ENCODE measurements at places on chromosomes 6 and 20. TPM values are rescaled to one million over a fixed set of nuclear protein-coding genes. Genes with fewer than 3 reads are reported as not detected.

WFDC2 gene
- not detected for total RNA-seq

GRIK2 gene
- total RNA-seq, result 5.4 TPM

DNA sequence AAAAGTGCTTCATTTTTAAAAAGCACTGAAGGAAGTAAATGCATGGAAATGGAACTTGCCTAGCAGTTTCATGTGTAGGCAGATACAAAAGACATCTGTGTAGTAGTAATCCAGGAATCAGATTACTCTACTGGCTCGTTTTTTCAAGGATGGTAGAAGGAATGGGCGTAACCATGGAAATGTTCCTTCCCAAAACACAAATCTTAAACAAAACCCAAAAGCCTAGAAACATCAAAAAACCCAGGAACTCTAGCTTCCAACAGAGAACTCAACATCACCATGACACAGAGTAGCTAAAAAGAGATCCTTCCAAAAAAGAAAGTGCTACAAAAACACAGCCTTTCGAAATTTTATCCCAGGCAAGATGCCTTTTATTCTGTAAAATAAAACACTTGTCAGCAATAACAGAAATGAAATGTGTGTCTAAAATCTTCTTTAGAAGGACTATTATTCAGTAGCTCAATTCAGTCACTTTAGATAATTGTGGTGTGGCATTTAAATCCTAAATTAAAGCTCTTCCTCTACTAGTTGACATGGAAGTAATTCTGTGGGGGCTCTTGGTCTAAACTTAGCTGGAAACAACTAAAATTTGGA, 81.7 kb downstream of the FAM217A start:
- DNase-seq, result no peak

DNA sequence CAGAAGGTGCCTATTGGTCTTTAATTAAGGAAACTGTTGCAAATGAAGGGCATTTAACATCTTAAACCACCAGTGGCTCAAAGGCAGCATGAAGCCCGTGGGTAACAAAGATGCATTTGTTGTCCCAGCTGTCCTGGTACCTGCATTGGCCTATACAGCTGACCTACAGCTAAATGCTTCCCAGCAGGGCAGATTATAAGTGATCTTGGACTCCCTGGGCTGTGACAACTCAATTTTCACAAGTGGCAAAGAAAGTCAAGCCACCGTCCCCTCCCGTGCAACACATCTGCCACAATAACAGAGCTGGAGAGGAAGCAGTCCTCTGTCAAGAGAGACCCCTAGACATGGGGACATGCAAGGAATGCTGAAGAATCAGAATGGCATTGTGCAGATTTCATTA, 31.5 kb upstream of the EDN3 start:
- DNase-seq, result no peak

GRCh38 chr6:169145496-169145895, 108.2 kb downstream of the THBS2 start:
- no peak for DNase-seq

- no peak for DNase-seq
These were observed 50.4 kb upstream of the MPC1 start for GRCh38 chr6:166433096-166433495.

DNA sequence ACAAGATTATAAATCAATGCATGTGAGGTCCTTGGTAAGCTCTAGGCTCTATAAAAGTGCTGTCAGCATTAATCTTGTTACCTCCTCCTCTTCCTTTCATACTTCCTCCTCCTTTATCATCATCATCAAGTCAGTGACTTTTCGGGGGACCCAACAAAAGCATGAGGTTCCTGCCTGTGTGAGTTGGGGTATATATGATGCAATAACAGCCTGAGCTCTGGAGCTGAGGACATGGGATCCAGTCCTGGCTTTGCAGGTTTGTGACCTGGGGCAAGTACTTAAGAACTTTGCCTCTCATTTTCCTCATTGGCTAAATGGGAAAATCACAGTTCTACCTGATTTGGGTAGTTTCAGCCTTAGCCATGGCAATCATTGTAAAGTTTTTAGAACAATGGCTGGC, 7.1 kb upstream of the PHACTR3 start:
- DNase-seq, result no peak

- DNase-seq, result no peak
These were observed 27.3 kb downstream of the SLC2A4RG start for GRCh38 chr20:63766695-63767426.

DNA sequence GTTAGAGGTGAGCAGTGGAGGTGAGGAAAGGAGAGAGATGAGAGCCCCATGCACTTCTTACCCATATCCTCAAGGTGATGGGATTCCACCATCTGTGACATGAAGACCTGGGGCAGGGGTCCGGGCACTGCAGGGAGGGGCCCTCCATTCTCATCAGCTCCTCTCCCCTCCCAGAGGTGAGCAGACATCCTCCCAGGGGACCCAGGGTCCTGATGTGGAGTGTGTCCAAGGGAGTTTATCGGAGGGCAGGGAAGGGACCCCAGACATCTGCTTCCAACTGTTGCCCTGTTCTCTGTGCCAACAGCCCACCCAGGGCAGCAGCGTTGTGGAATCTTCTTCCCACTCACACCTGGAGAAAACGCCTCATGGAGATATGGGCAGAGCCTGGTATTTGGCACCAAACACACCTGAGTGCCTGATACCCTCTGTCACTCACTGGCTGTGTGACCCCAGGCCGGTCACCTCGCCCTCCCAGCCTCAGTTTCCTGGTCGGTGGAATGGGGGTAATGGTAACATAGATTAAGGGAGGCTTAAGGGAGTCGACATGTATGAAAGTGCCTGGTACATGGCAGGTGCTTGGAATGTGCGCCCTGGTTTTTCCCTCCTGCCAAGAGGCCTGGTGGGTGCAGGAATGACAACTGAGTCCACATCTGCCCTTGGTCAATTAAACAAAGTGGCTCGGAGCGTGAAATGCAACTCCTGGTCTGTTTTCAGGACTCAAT, 227.9 kb downstream of the PREX1 start:
- no peak for DNase-seq

DNA sequence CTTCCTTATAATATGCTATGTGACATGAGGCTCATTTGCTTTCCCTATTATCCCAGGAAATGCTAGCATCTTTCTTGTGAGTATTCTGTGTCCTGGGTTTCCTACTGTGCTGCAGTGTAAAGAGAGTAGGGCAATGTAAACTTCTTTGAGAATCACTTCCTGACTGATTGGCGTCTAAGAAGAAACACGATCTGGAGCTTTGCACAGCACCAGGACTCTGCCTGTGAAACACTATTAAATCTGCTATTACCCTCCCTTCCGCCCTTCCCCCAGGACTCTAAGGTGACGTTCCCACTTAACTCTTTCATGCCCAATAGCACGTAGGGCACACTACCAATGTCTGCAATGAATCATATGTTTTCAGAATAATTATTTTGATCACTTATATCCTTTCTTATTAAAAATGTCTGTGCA, 607.3 kb upstream of the CITED2 start:
- no peak for DNase-seq

DPPA5 gene
- not detected for total RNA-seq

DNA sequence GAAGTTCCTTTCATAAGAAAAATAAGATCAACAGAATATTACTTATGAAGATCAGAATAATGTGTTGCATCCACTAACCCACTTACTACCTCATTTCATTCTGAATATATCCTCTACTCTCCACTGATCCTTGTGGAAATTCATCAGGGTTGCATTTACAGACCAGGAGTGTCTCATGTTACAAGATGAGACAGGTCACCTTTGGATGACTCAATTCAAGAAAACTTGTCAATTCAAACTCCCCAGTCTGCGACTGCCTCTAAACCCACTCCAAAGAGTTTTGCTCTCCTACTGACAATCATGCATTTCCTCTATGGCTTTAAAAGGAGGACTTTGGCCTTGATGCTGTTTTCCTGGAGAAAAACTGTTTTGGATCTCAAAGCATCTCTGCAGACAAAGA, 68.4 kb downstream of the ID4 start:
- DNase-seq, result no peak

EEF1A2 gene
- total RNA-seq, result not detected

- no peak for DNase-seq
These were observed 13.4 kb downstream of the IYD start for GRCh38 chr6:150382171-150382570.

DNA sequence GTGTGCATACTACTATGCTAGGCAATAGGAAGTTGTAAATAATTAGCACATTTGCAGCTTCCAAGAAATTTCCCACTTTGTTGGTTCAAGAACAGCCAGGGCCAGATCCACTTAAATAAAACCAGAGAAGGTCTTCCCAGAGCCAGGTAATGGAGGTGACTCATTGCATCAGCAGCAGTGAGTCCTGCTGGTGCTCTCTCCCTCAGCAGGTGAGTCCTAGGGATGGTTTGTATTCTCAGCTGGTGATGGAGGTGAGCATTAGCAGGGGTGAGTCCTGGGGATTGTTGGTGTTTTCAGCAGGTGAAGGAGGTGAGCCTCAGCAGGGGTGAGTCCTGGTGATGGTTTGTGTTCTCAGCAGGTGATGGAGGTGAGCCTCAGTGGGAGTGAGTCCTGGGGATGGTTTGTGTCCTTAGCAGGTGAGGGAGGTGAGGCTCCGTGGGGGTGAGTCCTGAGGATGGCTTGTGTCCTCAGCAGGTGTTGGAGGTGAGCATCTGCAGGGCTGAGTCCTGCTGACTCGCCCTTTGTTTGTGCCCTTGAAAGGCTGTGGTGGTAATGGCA, 232.8 kb upstream of the EXOC2 start:
- DNase-seq, result no peak

DNA sequence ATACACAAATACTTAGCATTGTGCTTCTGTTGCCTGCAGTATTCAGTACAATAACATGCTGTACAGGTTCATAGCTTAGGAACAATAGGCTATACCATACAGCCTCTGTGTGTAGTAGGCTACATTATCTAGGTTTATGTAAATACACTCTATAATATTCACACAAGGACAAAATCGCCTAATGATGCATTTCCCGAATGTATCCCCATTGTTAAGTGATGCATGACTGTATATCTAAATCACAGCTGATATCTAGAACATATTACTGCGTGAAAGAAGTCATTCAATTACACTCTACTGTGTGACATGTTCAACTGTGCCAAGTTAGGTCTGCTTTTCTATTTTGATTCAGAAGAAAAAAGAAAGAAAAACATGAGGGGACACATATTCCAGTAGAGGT, 633.5 kb downstream of the RFPL4B start:
- no peak for DNase-seq

GRCh38 chr6:88008831-88009231, 38.8 kb upstream of the SPACA1 start:
- no peak for DNase-seq

- no peak for DNase-seq
These were observed 114.1 kb downstream of the KIF16B start for GRCh38 chr20:16459019-16459700.

DNA sequence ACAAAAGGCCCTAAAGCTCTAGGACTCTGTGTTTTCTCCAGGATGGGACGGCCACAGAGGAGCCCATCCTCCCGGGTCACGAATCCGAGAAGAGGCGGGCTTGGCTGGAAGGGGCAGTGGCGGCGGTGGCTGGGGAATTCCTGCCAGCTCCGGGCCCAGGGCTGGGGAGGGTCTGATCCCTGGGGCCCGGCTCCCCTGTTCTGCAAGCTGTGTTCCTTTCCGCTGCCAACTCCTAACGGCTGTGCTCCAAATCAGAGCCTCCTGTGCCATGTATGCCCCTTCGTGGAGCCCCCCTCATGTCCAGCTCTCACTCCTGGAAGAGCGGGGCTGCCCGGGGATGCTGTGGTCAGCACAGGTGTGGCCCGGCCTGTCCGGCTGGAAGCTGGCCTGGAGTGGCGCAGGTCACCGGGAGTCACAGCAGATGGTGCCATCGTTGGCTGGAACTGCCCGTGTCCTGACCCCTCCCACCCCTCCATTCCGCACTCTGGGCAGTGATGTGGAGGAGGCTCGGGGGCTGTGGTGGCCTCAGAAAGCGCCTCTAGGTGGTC, 88.2 kb upstream of the MPC1 start:
- DNase-seq, result no peak

GINS1 gene
- total RNA-seq, result 1.1 TPM

- DNase-seq, result no peak
These were observed 59.8 kb upstream of the FNDC1 start for GRCh38 chr6:159109391-159109790.

SSR1 gene
- total RNA-seq, result 30.8 TPM

GCM1 gene
- 0.30 TPM for total RNA-seq

BPIFB2 gene
- not detected for total RNA-seq

RAMACL gene
- 10.8 TPM for total RNA-seq

DNA sequence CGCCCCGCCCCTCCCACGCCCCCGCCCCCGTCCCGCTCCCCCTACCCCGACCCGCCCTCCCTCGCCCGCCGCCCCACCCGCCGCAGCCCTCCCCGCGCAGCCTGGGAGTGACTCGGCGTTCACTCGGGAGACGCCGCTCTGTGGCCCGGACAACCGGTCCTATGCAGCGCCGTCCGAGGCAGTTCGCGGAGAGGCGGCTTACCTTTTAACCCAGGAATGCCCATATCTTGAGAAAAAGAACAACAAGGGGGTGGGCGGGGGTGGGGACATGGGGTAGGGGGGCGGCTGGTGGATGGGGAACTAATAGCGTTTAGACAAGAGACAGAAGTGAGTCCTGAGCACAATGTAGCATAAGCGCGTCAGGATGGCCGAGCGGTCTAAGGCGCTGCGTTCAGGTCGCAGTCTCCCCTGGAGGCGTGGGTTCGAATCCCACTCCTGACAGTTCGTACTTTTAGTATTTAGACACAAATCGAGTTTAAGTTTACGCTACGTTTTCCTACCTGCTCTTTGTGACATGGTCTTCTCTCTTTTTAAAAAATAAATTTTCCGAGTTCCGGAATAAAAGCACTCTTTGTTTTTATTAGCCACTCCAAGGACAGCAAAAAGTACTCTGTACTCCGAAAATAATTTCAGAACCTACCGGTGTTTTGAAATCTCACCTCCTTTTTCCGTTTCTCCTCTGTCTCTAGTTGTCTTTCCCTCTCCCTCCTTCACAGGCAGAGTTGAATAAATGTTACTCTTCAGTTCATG, 17.1 kb upstream of the HMGN4 start:
- peak; percentile 80 for DNase-seq

TEAD3 gene
- 10.3 TPM for total RNA-seq

DNA sequence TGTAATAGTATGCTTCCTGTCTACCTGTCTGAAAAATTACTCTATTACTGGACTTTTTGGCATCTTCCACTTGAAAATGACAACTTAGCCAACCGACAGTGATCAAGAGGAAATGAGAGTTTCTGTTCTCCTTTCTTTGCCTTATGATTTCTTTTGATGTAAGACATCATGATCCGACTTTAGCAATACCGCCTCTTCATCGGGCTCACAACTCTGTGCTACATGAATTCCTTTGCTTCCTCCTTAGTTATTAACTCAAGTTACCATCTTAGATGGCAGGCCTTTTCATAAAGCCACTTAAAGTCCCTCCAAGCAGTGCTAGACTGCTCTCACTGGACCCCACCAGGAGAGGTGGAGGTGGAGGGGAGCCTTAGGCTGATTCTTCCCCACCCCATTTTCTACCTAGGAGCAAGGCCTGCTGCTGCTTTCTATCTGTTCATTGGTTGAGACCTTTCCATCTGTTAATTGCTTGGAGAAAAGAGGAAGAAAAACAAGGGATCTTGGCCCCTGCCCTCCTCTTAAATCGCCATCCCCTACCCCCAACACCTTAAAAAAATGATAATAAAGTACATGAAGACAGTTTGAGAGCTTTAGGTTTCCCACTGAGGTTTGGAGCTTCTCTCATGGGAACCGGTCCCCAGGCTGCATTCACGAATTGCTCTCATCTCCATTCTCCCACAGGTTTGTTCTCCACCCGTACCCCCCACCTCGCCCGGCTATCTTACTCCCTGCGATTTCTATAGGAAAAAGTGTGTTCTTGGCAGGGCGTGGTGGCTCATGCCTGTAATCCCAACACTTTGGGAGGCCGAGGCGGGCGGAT, 21.6 kb upstream of the MCM3 start:
- DNase-seq, result no peak

- no peak for DNase-seq
These were observed 12.2 kb upstream of the STK35 start for GRCh38 chr20:2089447-2089846.

GMPR gene
- 14.1 TPM for total RNA-seq

Measured in tibial nerve (tissue), 4 donors.